ENCODE measurements at places on chromosomes 7 and 10. TPM values are rescaled to one million over a fixed set of nuclear protein-coding genes. Genes with fewer than 3 reads are reported as not detected.

DNA sequence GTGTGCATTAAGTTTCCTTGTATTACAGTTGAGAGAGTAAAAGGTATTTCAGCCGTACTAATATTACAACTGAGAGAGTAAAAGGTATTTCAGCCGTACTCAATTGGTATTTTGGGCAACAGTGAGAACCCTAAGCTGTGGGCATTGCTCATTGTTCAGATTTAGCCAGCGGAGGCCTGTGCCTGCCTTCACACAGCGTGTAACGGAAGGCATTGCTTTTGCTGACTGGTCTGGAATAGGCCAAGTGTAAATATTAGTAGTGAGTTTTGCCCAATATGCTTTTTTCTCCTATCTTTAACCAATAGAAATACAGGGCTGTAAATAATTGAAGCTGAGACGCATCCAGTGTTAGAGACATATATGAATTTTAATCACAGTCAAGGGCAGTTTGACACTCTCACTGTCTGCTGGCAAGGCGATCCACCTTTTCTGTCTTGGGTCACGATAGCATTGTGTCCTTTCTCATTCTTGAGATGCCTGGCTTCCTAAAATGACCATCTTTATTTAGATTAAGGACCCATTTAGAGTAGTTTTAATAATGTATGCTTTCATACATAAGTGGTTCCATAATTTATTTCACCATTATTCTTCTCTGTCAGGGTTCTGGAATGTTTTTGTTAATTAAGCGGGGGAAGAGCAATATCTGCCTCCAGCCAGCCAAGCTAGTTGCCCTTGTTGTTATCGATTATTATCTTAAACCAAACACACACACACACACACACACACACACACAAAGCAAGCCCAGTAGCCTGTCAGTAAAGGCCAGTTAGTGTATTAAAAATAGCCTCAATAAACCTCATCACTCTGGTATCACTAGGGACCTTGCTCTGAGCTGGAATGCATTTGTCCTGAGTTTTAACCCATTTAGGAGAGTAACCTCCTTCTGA lies 130.7 kb downstream of the CELF2 start:
- no peak for DNase-seq
- H3K4me1 ChIP-seq = peaks cover 89% of the 10 kb centered on the region
- no peaks in the 10 kb centered on the region for H3K36me3 ChIP-seq
- no peaks in the 10 kb centered on the region for H3K27me3 ChIP-seq

DNA sequence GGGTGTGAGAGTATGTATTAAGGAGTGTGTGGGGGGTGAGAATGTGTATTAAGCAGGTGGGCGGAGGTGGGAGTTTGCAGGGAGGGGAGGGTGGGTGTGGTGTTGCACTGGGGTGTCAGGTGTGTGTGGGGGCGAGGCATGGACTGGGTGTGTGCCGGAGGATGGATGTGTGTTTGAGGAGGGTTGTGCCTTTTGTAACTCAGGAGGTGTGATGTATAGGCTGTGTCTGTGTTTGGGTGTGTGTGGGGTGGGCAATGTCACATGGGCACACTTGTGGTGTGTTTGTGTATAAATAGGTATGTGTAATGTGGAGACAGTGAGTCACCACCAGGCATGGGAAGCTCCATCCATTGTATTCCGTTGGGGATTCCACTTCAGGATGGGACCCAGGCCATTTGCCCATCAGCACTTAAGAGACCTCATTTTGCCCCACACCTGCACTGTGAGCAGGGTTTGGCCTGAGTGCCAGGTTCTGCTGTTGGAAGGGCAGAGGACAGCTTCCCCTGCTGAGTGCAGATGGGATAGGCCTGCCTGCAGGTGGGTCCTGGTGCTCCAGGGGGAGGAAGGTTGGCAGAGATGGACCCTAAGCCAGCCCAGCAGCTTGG lies 5.8 kb downstream of the UNC5B start:
- no peak overlapping the region for H3K4me3 ChIP-seq
- H3K27ac ChIP-seq = no peak overlapping the region
- peaks cover 50% of the 10 kb centered on the region for H3K27me3 ChIP-seq
- peaks cover 8% of the 10 kb centered on the region for H3K4me1 ChIP-seq
- H3K36me3 ChIP-seq = no peaks in the 10 kb centered on the region
- DNase-seq = no peak

DNA sequence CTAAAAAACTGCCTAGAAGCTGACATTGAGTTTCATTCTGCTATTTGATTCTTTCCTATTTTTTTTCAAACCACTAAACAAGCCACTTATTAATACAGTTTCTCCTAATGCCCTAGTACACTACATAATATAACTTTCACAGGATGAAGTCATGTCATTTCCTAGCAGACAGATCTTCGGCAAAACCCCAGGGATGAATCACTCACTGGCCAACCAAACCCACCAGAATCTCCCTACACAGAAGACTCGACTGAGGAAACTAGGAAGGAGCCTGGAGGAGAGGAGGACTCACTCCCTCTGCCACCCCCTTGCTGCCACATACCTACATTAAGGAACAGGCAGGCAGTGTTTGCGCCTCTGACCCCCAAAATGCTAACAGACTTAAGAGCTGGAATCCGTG lies 33.4 kb downstream of the XPNPEP1 start:
- H3K27ac ChIP-seq = peak overlapping the region; percentile 14
- no peaks in the 10 kb centered on the region for H3K27me3 ChIP-seq
- peaks cover 45% of the 10 kb centered on the region for H3K4me1 ChIP-seq
- peaks cover 31% of the 10 kb centered on the region for H3K36me3 ChIP-seq

- H3K27me3 ChIP-seq = no peaks in the 10 kb centered on the region
- DNase-seq = no peak
- H3K4me3 ChIP-seq = no peak overlapping the region
Measured at GRCh38 chr10:44925811-44926750, 14.9 kb downstream of the TMEM72 start.

DNA sequence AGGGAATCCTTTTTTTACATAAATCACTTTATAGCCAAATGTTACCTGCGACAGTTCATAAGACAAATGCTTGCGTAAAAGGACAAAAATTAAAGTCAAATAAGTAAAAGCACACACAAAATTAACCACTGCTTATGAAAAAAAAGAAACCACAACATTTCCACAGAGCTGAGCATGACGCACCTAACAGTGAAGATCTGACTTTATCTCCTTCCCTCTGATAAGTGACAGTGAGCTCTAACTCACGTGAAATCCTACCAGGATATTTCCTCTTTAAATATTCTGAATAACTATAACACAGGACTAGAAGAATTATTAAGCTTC lies 225.5 kb downstream of the SFMBT2 start:
- peaks cover 38% of the 10 kb centered on the region for H3K36me3 ChIP-seq
- DNase-seq = no peak
- H3K27ac ChIP-seq = no peak overlapping the region
- H3K27me3 ChIP-seq = no peaks in the 10 kb centered on the region
- no peak overlapping the region for H3K4me3 ChIP-seq

DNA sequence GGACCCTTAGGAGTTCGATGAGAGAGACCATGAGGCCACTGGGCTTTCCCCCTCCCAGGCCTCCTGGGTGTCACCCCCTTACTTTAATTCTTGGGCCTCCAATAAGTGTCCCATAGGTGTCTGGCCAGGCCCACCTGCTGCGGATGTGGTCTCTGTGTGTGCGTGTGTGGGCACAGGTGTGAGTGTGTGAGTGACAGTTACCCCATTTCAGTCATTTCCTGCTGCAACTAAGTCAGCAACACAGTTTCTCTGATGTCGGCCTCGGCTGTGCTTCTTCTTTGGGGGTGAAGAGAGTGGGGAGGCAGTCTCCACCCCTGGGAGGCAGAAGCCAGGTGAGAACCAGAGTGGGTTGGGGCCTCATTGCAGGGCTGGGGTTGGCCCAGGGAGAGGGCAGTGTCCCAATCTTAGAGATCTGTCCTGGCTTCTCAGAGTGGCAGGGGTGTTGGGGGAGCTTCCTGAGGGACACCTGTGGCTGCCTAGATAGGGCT lies 1.5 kb downstream of the PVRIG start:
- H3K4me3 ChIP-seq = peak overlapping the region; percentile 92
- no peaks in the 10 kb centered on the region for H3K27me3 ChIP-seq
- DNase-seq = peak; percentile 90
- H3K36me3 ChIP-seq = peaks cover 53% of the 10 kb centered on the region
- peaks cover 56% of the 10 kb centered on the region for H3K4me1 ChIP-seq

DNA sequence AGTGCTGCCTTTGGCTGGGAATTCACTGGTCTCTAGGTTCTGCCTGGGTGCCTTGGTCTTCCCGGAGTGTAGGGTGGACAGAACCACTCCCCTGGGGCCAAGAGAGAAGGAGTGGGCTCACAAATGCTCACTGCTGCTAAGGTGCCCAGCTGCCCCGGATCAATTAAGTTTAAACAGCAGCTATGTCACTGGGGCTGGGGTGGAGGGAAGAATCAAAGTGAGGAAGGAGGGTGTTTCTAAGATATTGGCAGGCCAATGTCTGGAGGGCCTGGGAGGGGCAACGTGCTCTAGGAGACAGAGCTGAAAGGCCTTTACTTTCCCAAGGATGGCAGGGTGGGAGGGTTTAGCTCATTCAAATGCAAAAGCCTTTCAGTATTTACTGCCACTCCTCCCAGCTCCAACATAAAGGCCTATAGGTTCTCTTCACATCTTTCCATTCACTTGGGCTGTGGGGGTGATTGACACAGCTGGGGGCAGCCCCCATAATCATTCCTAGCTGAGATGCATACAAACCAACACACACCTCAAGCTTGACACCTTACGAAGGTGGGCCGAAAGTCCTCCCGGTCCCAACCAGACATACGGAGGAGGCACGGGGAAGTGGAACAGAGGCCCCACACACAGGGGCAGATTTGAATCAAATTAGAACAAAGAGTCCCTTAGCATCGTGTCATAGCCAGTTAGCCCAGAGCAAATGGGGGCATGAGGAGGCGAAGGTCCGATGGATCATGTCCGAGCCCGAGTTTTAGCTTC lies 108.0 kb upstream of the EFCAB10 start:
- H3K36me3 ChIP-seq = no peaks in the 10 kb centered on the region
- no peak overlapping the region for H3K4me3 ChIP-seq
- DNase-seq = no peak
- H3K27ac ChIP-seq = no peak overlapping the region
- H3K4me1 ChIP-seq = peaks cover 51% of the 10 kb centered on the region

DNA sequence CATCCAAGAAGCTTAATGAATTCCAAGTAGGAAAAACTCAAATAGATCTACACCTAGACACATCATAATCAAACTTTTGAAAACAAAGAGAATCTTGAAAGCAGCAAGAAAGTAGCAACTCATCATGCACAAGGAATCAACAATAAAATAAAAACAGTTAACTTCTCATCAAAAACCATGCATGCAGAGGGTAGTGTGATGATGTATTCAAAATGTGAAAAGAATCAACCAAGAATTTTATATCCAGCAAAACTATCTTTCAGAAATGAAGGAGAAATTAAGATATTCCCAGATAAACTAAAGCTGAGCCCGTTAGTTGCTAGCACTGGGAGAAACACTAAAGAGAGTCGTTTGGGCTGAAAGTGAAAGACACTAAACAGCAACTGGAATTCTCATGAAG lies 4.3 kb upstream of the PARP12 start:
- peaks cover 11% of the 10 kb centered on the region for H3K36me3 ChIP-seq
- DNase-seq = no peak
- peaks cover 10% of the 10 kb centered on the region for H3K4me1 ChIP-seq
- H3K4me3 ChIP-seq = no peak overlapping the region

GRCh38 chr7:47253650-47254080 lies 328.2 kb downstream of the TNS3 start:
- H3K27me3 ChIP-seq = peaks cover 29% of the 10 kb centered on the region
- H3K4me3 ChIP-seq = no peak overlapping the region
- no peak overlapping the region for H3K27ac ChIP-seq
- DNase-seq = no peak

- H3K4me1 ChIP-seq = no peaks in the 10 kb centered on the region
- H3K27ac ChIP-seq = no peak overlapping the region
- no peaks in the 10 kb centered on the region for H3K36me3 ChIP-seq
- H3K4me3 ChIP-seq = no peak overlapping the region
- no peak for DNase-seq
Measured at GRCh38 chr10:25786161-25786560, 147.9 kb upstream of the MYO3A start.

DNA sequence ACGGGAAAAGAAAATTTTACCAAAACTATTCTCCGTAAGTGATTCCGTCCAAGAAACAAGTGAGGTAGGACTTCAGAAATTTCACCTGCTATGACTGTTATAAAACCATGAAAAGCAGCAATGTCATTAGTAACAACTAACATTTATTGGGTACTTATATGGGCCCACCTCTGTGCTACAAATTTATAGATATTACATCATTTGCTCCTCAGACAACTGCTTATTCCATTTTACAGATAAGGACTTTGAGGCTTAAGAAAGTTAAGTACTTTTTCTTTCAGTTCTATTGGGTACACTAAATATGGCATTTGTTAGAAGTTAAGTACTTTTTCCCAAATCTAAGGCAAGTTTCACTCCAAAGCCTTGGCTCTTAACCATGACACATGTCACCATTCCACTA lies 36.3 kb downstream of the HACD1 start:
- DNase-seq = no peak
- H3K36me3 ChIP-seq = no peaks in the 10 kb centered on the region
- H3K4me3 ChIP-seq = no peak overlapping the region
- H3K27ac ChIP-seq = no peak overlapping the region
- peaks cover 11% of the 10 kb centered on the region for H3K27me3 ChIP-seq

GRCh38 chr7:111836592-111836991 lies 274.3 kb upstream of the IMMP2L start:
- DNase-seq = no peak
- no peaks in the 10 kb centered on the region for H3K36me3 ChIP-seq
- H3K27me3 ChIP-seq = no peaks in the 10 kb centered on the region
- no peak overlapping the region for H3K4me3 ChIP-seq
- no peak overlapping the region for H3K27ac ChIP-seq

DNA sequence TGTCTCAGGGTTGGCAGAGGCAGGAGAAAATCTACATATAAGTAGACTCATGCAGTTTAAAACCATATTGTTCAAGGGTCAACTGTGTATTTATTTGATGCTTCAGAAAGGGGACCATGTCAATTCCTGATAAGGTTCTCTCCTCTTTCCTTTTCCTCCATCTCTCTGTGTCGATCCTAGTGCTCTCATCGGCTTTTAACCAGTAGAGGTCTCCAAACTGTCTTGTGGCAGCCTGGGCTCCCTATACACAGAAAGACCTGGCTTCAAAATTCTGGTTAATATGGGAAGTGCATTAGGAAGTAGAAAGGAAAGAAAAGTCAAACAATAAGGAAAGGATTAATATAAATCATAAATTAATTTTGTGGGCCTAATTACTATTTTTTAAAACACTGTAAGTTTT lies 304.4 kb upstream of the C7orf33 start:
- no peak for DNase-seq
- H3K4me3 ChIP-seq = no peak overlapping the region
- peaks cover 1% of the 10 kb centered on the region for H3K27me3 ChIP-seq
- H3K27ac ChIP-seq = no peak overlapping the region

The PMPCB gene
- 81.9 TPM for total RNA-seq

The OGDH gene
- total RNA-seq = 103 TPM

The CCDC172 gene
- not detected for total RNA-seq

The OR6V1 gene
- not detected for total RNA-seq

The EZH2 gene
- 102 TPM for total RNA-seq

The ACTL6B gene
- total RNA-seq = not detected
